Mesendoderm (in vitro differentiated cells): ENCODE measurements at places on chromosomes 6 and 20.

DNA sequence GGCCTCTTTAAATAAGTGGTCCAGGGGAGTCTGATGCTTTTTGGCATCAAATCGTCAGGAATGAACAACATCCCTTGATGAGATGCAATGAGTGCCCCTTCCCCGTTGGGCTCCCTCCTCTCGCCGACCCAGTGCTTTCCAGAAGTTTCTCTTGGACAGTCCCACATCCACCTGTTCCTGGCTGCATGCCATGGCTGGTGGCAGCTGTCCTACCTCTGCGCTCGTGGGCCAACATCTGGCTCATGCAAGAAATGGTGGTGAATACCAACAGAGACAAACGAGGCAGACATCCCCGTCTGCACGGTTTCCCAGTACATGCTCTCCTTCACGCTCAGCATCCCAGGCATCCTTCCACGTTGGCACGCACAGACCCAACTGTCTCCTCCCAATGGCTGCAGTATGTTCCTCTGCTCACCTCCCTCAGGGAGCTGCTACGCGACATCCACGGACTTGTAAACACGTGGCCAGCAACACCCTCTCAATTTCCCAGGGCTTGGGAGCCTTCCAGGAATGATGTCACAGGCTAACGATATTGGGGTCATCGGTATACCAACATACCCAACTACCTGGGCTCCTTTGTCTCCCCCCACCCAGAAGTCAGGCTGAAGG, 37.5 kb downstream of the PPP1R3G start:
- no peak for DNase-seq

DNA sequence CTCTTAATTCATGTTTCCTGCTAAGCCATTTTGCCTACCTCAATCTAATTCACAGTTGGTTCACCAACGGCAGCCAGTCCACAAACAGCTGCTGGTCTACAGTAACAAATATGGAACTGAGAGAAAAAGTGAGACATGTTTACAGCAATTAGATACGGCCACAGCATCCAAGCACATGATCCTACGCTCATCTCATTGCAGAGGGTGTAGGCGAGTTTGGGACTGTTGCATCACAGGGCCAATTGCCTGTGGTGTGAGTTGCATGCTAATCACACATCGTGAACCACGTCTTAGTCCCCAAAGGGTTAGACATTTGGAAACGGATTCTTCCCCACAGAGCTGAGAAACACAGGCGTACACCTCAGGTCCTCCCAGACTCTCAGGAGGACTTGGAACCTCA, 166.9 kb downstream of the EYA2 start:
- DNase-seq = no peak

GRCh38 chr6:154367839-154368695, 11.5 kb upstream of the IPCEF1 start:
- no peak for DNase-seq

DNA sequence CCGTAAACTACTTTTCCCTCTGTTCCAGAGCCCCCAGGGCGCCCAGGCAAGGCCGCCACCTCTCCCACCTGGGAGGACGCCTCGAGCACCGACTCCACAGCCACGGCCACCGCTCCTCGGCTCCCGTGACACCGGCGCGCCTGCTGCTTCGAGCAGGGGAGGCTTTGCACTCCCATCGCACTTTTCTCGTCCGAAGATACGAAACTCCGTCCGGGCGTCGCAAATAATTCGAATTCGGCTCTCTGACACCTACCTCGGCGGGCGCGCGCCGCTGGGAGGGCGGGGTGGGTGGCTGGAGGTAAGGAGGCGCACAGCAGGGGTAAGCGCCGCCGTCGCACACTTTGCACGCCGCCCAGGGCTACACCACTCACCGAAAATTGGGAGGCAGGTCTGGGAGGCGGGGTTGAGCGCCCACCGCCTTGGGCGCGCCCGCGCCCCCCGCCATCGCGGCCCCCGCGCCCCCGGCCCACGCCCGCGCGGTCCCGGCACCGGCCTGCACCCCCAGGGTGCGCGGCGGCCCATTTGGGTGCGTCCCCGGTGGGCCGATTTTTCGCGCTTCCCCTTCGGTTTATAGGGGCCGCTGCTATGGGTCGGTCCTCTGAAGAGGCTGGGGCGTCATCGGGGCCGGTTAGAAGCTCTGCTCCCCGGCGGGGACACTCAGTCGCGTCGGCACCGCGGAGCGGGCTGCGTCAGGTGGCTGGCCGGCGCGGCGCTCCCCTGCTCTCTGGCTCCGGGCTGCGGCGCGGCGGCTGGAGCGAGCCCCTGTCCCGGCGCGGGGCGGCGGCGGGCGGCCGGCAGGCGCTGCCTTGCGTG, 36.2 kb downstream of the GNAS start:
- DNase-seq = peak; percentile 87

- DNase-seq = no peak
Measured at GRCh38 chr6:83384751-83385150, 46.1 kb downstream of the ME1 start.

GRCh38 chr6:125886914-125887313, 69.7 kb upstream of the HINT3 start:
- DNase-seq = no peak

GRCh38 chr6:56073761-56074160, 173.6 kb downstream of the COL21A1 start:
- no peak for DNase-seq

DNA sequence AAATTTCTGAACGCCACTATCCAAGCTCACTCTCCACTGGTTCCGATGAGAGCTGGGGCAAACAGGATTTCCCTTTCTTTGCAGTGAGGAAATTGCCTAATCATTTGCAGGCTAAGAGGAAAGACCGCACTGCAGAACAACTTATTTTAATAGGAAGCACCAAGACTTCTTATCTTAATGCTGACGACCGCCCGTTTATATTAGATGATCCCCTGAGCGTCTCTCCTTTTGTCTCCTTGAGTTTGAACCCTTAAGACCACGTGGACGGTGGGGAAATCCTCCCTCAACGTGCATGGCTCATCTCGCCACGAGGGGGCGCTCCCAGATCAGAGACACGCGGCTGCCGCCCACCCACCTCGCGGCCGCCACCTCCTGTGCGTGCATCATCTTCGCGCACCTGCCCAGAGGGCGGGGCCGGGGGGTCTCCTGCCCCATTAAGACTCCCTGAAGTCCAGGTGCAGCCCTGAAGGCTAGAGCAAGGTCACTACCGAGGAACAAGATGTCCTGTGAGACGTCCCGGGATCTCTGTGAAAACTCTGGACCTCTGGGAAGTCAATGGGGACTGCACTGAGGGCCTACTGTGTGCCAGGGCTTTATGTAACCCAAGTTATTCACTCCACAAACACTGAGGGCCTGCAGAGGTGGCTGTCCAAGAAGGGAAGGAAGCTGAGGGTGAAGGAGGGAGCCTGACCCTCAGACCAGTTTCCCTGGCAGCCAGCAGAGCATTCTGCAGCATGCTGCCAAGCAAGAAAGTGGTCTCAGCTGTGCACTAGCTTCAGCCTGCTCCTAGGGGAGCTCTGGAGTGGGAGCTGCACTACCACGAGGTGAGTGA, 28.1 kb downstream of the PDYN start:
- peak; percentile 79 for DNase-seq

GRCh38 chr6:151121900-151122299, 117.9 kb upstream of the AKAP12 start:
- DNase-seq = no peak

- no peak for DNase-seq
Measured at GRCh38 chr6:84581494-84582259, 182.7 kb downstream of the TBX18 start.

- no peak for DNase-seq
Measured at GRCh38 chr6:54970337-54970736, 123.8 kb downstream of the FAM83B start.

GRCh38 chr6:125789167-125789566, 1.6 kb upstream of the NCOA7 start:
- DNase-seq = no peak

DNA sequence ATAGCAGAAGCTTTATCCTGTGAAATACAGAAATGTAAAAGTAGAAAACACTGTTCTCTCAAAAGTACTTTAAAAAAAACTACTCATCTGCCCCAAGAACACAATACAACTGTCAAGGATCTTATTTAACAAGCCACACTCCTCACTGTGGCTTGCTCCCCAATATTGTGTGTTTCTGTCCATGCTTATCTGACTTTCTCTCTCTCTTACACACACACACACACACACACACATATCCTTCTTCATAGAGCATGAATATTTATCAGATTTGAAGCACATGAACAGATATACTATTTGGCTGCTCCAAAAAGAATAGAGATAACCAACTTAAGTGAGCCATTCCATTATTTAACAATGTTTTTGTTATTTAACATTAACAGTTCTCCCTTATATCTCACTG, 3.6 kb upstream of the PHIP start:
- DNase-seq = no peak

- no peak for DNase-seq
Measured at GRCh38 chr6:155861821-155862220, 406.2 kb upstream of the NOX3 start.

DNA sequence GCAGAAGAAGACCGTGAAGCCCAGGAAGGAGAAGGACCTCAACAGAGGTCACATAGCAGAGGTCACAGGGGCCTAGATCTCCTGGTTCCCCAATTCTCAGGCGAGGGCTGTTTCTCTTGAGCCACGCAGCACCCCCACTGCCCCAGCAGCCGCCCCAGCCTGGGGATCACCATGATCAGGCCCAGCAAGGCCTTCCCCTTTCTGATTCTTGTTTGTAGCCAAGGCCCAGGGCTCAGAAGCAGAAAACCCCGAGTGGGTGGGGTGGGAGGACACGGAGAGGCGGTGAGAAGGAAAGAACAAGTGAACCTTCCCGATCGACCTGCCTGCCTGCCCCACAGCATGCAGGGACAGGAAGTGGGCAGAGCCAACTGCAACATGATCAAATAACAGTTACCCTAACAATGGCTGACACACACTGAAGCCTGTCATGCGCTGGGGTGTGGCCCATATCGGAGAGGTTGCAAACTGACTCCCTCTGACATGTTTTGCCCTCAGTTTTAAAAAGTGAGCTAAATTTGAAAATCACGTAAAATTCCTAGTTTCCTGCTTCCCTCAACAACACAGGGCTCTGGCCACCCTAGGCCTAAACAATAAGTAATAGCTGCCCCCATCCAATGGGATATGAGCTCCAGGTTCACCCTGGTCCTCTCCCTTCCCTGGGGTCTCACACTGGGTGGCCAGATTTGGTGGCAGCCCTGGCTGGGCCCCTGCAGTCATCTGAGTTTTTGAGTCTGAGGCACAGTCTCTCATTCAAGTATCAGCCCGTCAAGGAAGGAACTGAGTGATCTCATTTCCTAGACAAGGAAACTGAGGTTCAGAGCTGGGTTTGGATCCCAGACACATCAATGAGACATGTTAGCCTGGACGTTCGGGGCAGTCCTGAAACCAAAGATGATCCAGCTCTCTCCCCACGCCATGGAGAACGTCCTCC, 6.5 kb downstream of the PEDS1 start:
- peak; percentile 43 for DNase-seq

DNA sequence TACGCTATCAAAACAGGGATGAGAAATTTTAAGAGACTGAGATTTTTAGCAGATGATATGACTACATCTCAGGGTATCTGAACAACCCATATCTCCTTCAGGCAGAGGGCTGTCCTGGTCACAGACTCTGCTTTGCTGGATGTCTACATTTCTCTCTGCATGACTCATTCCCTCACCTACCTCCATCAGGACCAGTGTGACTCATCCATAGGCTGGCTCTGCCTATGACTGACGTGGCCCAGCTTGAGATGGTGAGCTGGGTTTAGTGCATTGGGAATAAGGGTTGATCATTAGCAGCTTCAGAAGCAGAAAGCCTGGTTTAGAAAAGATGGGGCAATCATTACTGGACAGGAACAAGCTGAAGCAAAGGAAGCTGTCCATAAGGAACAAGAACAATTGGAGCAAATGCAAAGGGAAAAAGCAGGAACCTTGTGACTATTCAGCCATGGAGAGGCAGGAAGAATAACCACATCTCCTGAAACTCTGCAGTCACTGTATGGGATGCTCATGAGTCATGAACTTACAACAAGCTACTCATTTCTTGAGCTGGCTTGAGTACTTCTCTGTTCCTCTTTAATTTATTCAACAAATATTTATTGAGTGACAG, 86.4 kb upstream of the CBLN4 start:
- DNase-seq = peak; percentile 1

- DNase-seq = peak; percentile 7
Measured at GRCh38 chr6:67133973-67134372, 1426.9 kb upstream of the EYS start.

DNA sequence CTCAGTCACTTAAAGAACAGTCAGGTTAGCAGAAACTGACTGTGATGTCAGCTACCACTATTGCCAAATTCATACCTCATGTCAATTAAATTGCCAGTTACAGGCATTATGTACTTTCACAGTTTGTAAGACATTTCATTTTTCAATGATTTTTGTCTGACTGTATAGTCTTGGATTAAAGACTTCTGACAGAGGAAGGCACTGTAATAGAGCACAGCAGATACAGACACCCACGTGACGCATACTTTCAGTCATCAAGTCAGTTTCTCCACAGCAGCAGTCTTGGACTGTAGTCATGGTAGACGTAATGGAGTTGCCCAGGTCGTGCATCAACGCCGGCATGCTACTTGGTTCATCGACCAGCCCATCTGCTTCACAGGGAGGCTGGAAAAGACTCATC, 29.5 kb upstream of the ELOVL5 start:
- no peak for DNase-seq

DNA sequence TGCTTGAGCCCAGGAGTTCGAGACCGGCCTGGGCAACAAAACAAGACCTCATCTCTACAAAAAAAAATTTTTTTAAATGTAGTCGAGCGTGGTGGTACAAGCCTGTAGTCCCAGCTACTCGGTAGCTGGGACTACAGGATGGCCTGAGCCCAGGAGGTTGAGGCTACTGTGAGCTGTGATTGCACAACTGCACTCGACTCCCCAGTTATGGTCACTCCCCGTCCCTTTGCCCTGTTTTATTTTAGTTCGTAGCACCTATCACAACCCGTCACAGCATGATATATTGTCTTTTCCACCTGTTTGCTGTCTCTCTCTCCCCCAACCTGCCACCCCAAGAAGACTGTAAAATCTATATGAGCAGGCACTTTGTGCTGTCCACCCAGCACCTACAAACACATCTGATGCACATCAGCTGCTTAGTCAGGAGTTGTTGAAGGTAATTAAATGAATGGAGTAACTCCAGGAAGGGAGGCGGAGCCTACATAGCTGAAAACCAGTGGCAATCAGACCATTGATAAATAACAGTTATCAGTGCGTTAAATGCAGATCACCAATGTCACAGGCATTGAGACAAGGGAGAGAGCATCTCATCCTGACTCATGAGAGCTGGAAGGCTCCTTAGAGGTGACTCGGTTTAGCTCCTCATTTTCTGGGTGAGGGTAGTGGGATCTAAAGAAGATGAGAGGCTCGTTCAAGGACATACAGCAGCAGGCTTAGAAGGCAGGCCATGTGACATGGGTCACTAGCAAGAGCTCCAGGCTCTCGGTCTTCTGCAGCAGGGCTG, 14.4 kb upstream of the XRN2 start:
- DNase-seq = no peak

DNA sequence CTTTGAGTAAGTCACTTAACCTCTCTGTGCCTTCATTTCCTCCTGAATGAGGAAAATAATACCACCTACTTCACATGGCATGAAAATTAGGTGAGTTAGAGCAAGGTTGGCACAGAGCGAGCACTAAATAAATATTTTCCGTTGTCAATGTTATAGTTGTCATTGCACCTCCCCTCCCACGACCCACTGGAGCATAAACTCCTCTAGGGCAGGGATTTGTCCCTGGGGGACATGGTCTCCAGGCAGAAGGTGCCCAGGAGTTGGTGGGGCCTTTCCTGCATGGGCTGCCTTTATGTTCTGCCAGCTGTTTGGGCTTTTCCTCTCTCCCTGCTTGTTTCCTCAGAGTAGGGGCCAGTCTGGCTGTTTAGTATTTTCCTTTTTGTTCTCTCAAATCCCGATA, 1.3 kb upstream of the ANGPT4 start:
- DNase-seq = no peak

- peak; percentile 30 for DNase-seq
Measured at GRCh38 chr20:56631318-56631989, 2.3 kb downstream of the TFAP2C start.

GRCh38 chr6:140049251-140049650, 674.8 kb upstream of the CITED2 start:
- no peak for DNase-seq
